ENCODE measurements at places on chromosomes 6 and 20. TPM values are rescaled to one million over a fixed set of nuclear protein-coding genes. Genes with fewer than 3 reads are reported as not detected.
A peak's percentile ranks its signal among the peaks of the same experiment; 100 is the strongest.

DNA sequence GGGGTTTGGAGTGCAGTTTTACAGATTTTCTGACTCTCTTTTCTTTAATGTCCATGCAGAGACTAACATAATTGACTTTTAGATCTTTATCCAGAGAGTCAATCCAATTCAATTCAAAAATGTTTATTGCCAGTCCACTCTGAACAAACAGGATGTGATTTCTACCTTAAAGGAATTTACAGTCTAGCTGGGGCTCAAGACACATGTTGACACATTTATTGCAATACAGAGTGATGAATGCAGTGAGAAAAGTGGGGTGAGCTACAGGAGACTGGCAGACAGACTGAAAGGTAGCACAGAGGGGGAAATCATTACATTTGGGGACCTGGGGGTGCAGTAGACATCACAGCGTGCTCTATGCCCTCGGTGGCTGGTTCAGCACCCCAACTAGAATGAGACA lies 193.9 kb downstream of the SLC24A3 start:
- no peak for DNase-seq

GRCh38 chr6:28729501-28730402 lies 194.0 kb downstream of the TRIM27 start:
- no peak for DNase-seq

- DNase-seq, result no peak
Measured at GRCh38 chr6:83096791-83097190, 29.3 kb downstream of the DOP1A start.

DNA sequence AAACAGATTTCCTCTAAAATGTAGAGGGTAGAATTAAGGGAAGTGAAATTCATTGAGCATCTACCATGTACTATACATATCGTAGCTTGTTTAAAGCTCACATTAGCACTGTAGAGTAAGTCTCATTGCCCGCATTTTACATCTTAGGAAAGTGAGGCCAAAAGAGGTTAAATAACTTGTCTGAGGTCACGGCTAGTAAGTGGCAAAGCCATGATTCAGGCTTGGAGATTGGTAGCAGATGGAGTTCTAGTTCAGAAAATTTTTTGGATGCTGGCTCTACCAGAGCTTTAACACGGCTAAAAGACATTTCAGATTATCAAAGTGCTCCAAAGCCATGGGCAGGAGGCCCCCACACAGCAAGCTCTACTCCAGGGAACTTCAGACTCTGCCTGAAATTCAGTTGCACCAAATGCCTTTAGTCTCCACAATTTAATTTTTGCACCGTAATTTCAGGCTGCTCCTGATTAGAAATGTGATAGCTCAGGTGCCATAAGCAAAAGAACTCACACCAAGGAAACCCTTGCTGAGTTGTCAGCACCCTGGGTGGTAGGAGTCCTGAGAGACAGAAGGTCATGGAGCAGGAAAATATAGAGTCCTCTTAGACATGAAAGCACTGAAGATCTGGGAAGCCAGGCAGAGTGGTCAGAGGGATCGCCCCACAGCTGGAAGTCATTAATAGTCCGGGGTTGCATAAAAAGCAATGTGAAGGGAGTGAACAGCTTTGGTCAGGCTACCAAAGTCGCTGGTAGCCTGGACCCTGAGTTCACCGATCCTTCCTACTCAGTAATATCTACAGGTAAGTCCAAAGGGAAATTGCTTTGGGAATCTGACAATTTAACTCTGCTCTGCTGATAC lies 55.2 kb upstream of the ASIP start:
- DNase-seq, result no peak

DNA sequence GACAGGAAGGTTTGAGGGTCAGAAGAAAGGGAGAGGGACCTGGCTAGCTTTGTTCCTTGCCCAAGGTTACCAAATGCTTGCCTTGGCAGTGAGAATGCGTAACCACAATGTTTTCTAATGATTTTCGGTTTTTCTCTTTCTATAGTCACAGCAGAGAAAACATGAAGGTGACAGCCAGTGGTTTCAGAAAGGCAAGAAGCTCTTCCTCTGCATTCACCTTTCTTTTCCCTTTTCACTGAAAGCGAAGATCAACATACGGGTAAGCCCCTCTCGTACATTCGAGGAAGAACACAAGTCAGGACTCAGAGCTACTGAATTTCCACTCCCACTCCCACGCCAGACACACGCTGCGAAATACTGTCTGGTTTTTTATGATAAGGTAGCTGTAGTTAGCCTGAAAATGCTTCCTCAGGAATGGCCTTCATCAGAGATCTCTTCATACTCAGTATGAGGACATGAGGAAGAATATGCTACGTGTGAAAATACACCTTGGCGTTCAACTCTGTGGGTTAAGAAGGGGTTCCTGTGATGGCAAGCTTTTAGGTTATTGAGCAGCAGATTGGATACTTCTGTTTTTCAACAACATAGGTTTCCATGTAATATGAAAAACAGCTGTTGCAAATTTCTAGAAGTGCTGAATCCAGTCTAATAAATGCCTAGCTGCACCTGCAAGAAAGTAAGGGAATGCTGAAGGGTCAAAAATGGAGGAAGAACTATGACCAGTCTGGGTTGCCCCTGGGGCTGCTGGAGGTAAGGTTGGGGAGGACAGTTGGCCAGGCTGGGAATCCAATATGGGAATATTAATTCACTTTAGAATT lies 7.4 kb upstream of the CD83 start:
- DNase-seq, result peak; percentile 17

GRCh38 chr20:62028384-62028783 lies 37.3 kb downstream of the TAF4 start:
- DNase-seq, result no peak

- no peak for DNase-seq
Measured at GRCh38 chr20:48831718-48832404, 4.1 kb upstream of the PREX1 start.

GRCh38 chr20:48150568-48150967 lies 365.3 kb upstream of the SULF2 start:
- DNase-seq, result no peak

GRCh38 chr20:7736336-7736735 lies 203.9 kb downstream of the HAO1 start:
- no peak for DNase-seq

DNA sequence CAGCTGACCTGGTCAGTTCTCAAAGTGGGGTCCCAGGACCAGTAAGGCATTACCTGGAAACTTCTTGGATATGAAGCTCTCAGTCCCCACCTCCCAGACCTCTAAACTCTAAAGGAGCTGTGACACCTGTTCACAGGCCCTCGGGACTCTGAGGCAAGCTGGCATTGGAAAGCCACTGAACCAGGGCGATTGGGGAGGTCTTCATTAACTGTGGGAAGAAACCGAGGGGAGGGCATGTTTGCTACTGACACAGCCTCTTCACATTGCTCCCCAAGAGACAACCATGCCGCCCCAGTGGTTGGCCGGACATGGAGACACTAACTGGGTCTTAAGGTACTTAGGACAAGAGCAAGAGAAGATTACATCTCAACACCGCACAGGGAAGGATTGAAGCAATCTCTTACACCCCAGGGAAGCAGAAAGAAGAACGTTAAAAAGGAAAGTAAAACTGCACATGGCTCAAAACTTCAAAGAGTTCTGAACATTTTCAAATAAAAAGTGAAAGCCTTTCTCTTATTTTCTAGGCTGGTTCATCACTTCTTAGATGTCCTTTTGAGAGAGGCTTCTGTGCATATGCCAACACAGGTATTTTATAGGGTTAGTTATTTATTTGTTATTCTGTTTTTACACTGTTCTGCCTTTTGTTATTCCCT lies 210.0 kb upstream of the CST7 start:
- peak; percentile 11 for DNase-seq

DNA sequence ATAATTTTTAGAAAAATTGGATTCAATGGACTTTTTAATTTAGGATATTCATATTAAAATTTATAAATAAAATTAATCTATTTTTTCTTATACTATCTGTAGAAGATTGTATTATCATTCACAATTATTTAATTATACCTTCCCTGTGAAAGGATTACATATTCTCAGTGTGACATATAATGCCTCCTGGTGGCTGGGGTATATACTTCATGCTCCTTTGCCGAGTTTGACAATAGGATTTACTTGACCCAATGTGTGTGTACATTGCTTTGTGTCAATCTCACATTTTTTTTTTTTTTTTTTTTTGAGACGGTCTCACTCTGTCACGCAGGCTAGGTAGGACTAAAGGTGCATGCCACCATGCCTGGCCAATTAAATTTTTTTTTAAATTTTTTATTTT lies 230.0 kb upstream of the CHD6 start:
- no peak for DNase-seq

DNA sequence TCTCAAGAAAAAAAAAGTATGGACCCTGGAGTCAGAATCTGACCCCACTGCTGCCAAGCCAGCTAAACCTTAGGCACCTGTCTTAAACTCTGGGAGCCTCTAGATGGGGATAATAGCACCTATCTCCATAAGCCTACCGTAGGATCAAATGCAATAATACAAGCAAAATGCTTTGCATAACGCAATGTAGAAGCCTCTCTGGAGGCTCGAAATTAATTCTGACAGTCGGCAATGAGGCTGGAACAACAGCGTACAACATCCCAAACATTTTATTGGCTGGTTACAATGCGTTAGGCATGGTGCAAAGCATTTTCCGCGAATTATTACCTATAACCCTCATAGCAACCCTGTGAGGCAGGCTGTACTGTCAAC lies 521 bp downstream of the CDK5RAP1 start:
- no peak for DNase-seq

GRCh38 chr6:134079406-134079921 lies 27.0 kb upstream of the SLC2A12 start:
- no peak for DNase-seq

- no peak for DNase-seq
Measured at GRCh38 chr6:136764517-136764993, 27.7 kb downstream of the MAP3K5 start.

GRCh38 chr20:15033269-15033668 lies 695.9 kb upstream of the FLRT3 start:
- no peak for DNase-seq

DNA sequence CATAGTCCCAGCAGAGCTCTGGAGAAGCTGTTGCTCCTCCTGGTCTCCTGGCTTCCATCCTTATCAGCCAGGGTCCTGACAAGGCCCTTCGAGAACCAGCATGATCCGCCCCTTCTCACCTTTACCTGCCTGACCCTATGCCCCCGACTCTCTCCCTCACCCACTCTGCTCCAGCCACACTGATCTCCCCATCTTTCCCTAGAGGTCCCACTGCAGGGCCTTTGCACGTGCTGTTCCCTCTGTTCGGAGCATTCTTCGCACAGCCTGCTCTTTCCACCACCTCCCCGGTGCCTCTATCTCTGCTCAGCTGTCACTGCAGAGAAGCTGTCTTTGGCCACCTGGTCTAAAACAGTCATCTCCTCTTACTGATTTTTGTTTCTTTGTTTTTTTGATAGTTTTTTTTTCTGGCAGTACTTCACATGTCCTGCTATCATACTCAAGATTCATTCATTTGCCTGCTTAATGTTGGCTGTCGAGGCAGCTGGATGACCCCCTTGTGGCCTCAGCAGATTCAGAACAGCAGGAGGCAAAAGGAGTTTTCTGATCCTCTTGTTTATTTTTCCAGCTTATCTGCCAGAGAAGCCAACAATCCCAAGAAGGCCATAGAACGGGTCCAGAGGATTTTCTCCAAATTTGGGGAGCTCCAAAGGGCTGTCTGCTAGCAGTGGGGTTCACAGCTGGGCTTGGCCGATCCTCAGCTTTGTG lies 1.6 kb upstream of the PTGIS start:
- DNase-seq, result no peak

DNA sequence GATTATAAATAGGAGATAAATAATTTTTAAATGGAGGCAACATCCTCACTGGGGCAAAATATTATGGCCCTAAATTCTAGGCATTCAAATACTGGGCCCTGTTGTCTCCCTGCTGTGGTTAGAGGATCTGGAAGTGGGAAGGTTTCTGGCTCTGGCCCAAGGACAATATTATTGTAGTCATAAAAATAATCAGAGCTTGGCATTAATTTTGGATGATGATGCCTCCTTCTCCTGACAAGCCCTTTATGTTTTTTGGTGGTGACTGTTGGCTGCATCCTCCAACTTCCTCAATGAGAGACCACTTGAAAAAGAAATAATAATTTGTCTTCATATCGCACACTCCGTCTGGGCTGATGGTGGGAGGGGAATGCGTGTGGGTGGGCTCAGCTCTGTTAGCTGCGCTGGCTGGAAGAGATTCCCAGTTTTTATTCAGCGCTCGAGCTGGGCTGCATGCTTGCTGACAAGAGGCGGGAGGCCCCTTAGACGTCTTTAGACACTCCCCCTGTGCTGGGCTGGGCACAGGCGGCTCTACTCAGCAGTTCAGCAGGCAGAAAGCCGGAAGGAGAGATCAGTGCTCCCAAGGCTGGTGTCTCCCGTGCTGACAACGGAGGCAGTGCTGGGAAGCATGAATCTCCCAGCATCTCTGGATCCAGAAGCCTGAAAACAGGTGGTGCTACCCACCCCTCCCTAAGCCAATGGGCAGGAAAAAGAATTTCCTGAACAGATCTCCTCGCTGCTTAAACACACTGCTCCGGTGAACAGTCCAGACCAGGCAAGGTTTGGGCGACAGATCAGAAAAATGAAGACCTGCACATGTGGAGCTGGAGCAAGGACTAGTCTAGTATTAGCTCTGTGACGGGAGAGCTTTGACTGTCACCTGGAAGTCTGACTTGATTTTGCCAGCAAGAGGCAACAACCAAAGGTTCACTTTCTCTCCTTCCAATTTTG lies 97.7 kb downstream of the SYCP2 start:
- DNase-seq, result no peak

DNA sequence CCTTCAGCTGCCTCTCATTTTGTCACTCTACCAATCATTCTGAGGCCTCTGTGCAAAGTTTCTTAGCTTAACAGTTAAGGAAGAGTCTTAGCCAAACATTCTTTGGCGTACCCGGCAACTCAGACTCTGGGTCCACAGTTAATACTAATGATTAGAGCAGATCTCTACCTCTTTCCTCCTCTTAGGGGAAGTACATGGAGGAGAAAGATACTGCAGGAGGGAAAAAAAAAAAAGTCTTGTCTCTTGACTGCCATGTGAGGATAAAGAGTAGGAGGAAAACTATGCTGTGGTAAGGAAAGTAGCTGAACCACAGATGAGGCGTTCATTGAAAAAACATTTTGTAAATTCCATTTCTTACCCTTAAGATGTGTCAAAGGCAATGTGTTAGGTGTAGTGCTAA lies 44.0 kb upstream of the MARCKS start:
- DNase-seq, result no peak

GRCh38 chr6:164927288-164928056 lies 381.9 kb downstream of the C6orf118 start:
- DNase-seq, result peak; percentile 46

DNA sequence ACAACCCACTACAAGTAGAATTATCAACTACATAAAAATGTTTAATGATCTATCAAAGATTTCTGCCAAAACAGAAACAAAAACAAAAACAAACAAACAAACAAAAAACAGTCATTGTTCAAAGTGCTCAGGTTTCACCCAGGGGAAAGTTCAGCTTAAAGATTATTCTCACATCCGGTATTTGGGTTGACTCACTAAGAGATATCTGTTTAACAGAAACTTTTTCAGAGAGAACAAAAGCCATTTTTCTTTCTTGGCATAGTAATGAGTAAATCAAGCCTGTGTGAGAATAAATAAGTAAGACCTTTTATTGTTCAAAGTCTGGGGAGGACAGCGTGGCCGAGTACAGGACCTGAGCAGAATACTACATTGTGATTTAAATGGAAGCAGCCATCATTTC lies 143.6 kb downstream of the RCAN2 start:
- no peak for DNase-seq

COL9A3 gene
- 0.31 TPM for total RNA-seq

TRERF1 gene
- total RNA-seq, result 37.2 TPM

SLPI gene
- not detected for total RNA-seq

UNC5CL gene
- 4.0 TPM for total RNA-seq

FNDC1 gene
- 0.30 TPM for total RNA-seq

OPN5 gene
- not detected for total RNA-seq

CDK5RAP1 gene
- 64.2 TPM for total RNA-seq
